ENCODE measurements at places on chromosomes 2 and 18. TPM values are rescaled to one million over a fixed set of nuclear protein-coding genes. Genes with fewer than 3 reads are reported as not detected.

- H3K4me1 ChIP-seq: no peaks in the 10 kb centered on the region
- H3K36me3 ChIP-seq: no peaks in the 10 kb centered on the region
- H3K4me3 ChIP-seq: no peak overlapping the region
- no peak overlapping the region for H3K27ac ChIP-seq
These were observed 116.6 kb upstream of the SMIM21 start for GRCh38 chr18:75544051-75544481.

GRCh38 chr2:101706819-101707177 is 9.3 kb downstream of the MAP4K4 start:
- no peak overlapping the region for H3K27ac ChIP-seq
- H3K27me3 ChIP-seq: no peaks in the 10 kb centered on the region
- H3K36me3 ChIP-seq: no peaks in the 10 kb centered on the region
- no peak for DNase-seq
- peaks cover 9% of the 10 kb centered on the region for H3K4me1 ChIP-seq

GRCh38 chr18:23231340-23232021 is 96.2 kb downstream of the CABLES1 start:
- DNase-seq: no peak
- no peaks in the 10 kb centered on the region for H3K36me3 ChIP-seq
- H3K4me3 ChIP-seq: no peak overlapping the region

- no peaks in the 10 kb centered on the region for H3K36me3 ChIP-seq
- H3K27me3 ChIP-seq: no peaks in the 10 kb centered on the region
- DNase-seq: no peak
- H3K27ac ChIP-seq: no peak overlapping the region
- H3K4me1 ChIP-seq: no peaks in the 10 kb centered on the region
- H3K4me3 ChIP-seq: no peak overlapping the region
These were observed 498.8 kb upstream of the TCF4 start for GRCh38 chr18:56086786-56087185.

DNA sequence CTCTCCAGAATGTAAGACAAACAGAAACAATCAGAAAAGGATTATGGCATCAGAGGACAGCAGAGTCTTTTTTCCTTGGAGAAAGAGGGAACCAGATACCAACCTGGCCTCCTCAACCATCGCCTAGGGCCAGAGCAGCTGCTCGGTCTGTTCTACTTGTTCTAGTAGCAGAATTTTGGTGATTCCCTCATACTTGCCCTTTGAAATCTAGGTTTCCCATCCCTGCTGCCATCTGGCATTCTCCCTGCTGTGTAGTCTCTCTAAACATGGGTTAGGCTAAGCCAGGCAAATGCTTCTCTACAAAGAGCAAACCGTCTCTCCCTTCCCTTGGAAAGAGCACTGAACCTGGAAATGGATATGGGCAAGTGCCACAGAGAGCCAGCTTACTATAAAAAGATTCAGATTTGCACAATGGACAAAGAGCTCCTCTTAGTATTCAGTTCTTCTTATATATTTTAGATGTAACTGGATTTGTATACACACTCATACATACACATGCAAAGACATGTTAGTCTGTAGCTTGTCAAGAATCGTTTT is 208.6 kb upstream of the ST6GAL2 start:
- no peaks in the 10 kb centered on the region for H3K36me3 ChIP-seq
- H3K27me3 ChIP-seq: no peaks in the 10 kb centered on the region
- H3K4me1 ChIP-seq: no peaks in the 10 kb centered on the region
- H3K27ac ChIP-seq: no peak overlapping the region
- no peak overlapping the region for H3K4me3 ChIP-seq
- DNase-seq: no peak

DNA sequence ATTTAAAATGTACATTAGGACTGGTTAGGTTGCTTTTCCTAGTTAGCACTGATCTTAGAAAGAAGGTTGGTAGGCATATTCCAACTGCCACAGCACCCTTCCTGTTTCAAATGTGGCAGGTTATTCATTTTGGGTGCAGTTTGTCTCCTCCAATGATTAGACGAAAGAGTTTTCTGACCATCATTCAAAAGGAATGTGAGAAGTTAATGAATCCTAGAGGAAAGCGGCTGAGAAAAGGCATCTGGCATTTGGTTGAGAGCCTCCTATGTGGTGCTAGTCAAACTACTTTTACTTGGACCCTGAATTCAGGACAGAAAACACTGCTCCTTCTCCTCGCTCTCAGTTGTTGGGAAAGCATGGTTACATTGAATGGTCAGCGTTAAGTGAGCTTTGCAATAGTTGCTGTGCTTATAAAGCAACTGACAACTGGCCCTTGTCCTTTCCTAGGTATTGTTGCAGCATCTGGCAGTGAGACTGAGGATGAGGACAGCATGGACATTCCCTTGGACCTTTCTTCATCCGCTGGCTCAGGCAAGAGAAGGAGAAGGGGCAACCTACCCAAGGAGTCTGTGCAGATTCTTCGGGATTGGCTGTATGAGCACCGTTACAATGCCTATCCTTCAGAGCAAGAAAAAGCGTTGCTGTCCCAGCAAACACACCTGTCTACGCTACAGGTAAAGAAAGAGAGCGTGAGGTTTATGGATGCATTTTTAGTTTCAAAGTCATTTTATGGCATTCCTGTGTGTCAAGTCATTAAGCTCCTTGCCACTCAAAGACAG is 6.1 kb downstream of the TGIF1 start:
- peaks cover 73% of the 10 kb centered on the region for H3K4me1 ChIP-seq
- H3K27me3 ChIP-seq: no peaks in the 10 kb centered on the region
- H3K4me3 ChIP-seq: peak overlapping the region; percentile 0
- peak overlapping the region; percentile 90 for H3K27ac ChIP-seq
- DNase-seq: no peak

DNA sequence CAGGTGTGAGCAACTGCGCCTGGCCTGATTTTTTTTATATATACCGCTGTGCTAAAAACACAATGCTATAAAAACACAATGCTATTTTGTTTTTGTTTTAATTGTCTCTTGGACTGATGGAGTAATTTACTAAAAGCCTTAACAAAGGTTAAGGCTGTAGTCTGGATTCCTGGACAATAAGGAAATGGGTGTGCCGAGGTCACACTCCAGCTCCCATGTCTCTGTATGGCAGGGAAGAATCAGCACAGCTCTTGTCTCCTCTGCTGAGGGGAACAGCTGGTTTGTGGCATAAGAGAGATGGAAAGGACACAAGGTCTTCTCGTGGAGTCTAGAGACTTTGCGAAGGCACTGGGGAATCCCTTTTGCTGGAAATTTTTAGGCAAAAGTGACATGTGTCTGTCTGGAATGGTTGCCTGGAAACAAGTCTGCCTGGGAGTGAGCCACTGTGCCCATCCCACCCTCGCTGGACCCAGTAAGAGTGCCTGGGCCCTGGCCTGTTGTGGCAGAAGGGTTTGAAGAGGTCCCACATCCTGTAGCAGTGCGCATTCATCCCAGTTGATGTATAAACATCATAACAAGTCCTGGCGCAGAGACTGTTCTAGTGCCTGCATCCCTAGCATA is 73.1 kb downstream of the MAPK4 start:
- no peak for DNase-seq
- H3K27ac ChIP-seq: no peak overlapping the region
- H3K4me1 ChIP-seq: peaks cover 25% of the 10 kb centered on the region
- H3K36me3 ChIP-seq: no peaks in the 10 kb centered on the region
- no peak overlapping the region for H3K4me3 ChIP-seq

DNA sequence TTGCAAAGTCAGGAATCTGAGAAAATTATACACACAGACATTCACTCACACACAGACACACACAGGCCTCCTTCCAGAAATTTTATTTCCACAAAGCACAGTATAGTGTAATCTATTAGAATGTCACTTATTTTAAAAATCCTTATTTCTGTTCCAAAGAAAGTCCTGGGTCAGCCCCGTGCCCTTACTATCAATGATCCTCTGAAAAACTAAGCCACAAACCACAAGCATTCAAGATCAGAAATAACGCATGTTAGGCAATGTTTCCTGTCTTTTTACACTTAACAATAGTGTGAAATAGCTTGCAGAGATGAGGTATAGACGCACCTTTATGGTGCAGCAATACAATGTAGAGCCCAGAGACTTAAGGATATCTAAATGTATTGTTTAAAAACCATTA is 25.8 kb downstream of the TBC1D8 start:
- no peaks in the 10 kb centered on the region for H3K36me3 ChIP-seq
- no peak overlapping the region for H3K4me3 ChIP-seq
- H3K27me3 ChIP-seq: no peaks in the 10 kb centered on the region
- DNase-seq: peak; percentile 42
- peak overlapping the region; percentile 93 for H3K27ac ChIP-seq

DNA sequence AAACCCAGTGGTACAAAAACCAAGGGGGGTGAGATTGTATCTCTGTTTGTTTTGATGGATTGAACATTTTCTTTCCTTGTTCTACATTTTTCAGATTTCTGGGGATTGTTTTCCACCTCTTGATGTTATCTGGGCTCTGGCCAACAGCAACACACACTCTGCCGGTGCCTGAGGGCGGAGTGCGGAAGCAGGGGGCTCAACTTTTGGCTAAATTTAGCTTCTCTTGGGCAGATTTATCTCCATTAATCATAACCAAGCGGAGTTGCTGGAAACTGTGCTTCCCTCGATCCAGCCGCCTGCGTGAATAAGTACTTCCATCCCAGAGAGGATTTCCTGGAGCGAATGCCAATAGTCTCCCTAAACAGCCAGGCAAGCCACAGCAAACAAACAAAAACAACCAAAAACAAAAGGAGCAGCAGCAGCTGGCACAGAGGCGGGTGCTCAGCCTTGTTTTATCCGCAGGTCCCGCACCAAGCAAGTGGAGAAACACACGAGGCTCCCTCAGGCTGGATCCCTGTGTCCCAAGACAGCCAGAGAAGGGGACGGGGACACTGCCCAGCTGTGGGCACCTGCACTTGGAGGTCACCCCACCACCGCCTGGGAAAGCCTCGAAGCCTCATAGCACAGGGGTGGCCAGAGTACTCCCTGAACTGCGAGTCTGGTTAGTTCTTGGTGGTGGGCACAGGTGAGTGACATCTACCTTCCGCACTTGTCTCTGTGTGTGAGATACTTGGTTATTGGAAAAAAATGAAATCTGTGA is 143.4 kb downstream of the NDUFA10 start:
- H3K36me3 ChIP-seq: no peaks in the 10 kb centered on the region
- no peaks in the 10 kb centered on the region for H3K27me3 ChIP-seq
- H3K4me3 ChIP-seq: no peak overlapping the region

- H3K27me3 ChIP-seq: no peaks in the 10 kb centered on the region
- H3K4me3 ChIP-seq: no peak overlapping the region
- H3K27ac ChIP-seq: no peak overlapping the region
- no peaks in the 10 kb centered on the region for H3K4me1 ChIP-seq
- DNase-seq: no peak
These were observed 18.9 kb upstream of the FAHD2A start for GRCh38 chr2:95383635-95384027.

RUFY4 gene
- total RNA-seq: 0.27 TPM

TIGD1 gene
- 6.0 TPM for total RNA-seq

KCMF1 gene
- total RNA-seq: 119 TPM

EPAS1 gene
- total RNA-seq: 55.9 TPM

ST6GAL2 gene
- total RNA-seq: not detected

CSRNP3 gene
- 0.05 TPM for total RNA-seq

MYCN gene
- not detected for total RNA-seq
